Stimulated activated CD8-positive, alpha-beta memory T cell treated with anti-CD3 and anti-CD28 coated beads, Interleukin-12 subunit alpha, Interleukin-12 subunit beta, amount 100 ng/mL, for 4 hours (primary cell): ENCODE measurements at places on chromosomes 1 and 21.

DNA sequence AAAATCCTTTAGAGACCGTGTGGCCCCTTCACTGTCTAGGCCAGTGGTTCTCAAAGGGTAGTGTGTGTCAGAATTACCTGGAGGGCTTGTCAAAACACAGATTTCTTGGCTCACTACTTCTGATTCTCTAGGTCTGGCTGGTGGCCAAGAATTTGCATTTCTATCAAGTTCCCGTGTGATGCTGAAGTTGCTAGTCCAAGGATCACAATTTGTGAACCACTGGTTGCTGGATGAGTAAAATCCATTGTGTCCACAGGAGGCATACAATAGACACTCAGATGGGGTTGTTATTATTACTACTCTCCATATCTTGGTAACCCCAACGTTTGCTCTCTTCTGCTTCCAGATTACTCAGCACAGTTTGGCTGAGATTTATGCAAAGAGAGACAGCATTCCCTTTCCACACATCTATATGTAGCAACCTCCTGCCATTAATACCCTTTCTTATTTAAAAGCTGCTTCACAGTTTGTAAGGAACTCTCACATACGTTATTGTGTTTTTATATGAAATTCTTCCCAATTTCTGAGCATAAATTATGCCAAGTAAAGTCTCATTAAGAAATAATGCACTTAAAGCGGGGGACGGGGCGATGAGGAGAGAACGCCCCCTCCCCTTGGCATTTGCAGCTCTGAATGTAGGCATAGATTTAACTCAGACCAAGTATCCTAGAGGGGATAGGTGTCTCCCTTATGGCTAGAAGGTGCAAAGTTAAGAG is 720 bp upstream of the TMCC2 start:
- no peak for DNase-seq

GRCh38 chr1:14817223-14818170 is 219.0 kb downstream of the KAZN start:
- DNase-seq = no peak

DNA sequence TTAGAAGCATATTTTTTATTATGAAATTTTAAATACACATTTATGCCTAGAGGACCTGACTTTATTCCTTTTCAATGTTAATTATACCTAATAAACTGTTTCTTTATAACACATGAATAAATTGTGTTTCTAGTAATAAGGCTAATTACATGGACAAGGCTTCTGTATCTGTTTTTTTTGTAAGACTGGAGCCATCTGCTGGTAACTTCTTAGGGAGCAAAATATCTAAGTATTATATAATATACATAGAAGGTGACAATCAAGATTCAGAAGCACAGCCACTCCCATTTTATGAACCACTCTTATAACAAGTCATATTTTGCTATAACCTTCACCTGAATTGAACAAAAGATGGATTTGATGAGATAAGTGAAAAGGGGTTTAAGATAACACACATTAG is 84.2 kb downstream of the LBR start:
- DNase-seq = no peak

DNA sequence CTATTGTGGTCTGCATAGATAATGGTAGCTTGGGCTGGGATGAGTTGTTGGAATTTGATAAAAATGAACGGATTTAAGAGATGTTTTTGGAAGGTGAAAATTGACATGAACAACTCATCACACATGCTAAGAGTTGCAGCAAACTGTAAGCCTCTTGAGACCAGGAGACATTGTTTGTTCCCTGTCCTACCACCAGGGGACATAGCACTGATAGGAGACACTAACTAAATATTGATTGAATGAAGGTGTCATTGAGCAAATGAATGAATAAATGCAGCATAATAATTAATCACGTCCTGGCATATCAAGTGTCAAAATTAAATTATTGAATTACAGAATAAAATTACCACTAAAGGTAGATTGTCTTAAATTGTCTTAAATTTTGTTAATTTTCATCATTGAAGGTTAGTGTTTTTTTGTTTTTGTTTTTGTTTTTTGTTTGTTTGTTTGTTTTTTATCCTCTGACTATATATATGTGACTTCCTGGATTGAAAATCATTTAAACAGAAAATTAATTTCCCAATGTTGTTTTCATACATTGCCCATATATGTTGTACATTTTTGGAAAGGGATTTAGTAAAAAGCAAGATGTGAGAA is 285.3 kb upstream of the C1orf105 start:
- no peak for DNase-seq

GRCh38 chr1:59976194-59977074 is 49.9 kb upstream of the CYP2J2 start:
- DNase-seq = no peak

GRCh38 chr1:31567956-31568570 is 8.3 kb upstream of the TINAGL1 start:
- no peak for DNase-seq

GRCh38 chr1:202954057-202954745 is 3.9 kb downstream of the ADIPOR1 start:
- DNase-seq = no peak
